Fibroblast of skin of right quadriceps (primary cell): ENCODE measurements at places on chromosomes 7 and 10.

DNA sequence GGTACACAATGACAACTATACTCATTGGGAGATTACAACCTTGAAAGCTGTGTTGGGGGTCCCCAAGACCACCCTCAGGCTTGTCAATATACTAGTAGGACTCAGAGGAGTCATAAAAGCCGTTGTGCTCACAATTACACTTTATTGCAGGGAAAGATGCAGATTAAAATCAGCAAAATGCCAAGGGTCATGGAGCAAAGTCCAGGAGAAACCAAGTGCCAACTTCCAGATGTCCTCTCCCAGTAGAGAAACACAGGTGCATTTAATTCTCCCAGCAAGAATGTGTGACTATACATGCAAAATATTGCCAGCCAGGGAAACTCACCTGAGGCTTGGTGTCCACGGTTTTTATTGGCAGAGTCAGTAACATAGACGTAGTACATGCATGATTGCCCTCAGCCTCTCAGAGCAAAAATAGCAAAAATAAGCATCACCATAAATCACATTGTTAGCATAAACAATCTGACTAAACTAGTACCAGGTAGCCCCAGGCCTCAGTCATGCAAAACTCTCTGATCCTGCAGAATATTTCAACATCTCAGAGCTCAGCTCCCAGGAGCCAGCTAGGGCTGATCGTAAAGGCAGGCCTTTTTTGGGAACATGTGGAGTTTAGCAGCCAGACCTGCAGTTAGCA lies 50.7 kb downstream of the VIM start:
- no peak for DNase-seq

GRCh38 chr10:22481687-22482539 lies 136.6 kb downstream of the SPAG6 start:
- peak; percentile 28 for DNase-seq

- no peak for DNase-seq
These were observed 93.8 kb upstream of the HDAC9 start for GRCh38 chr7:18401757-18402156.

- no peak for DNase-seq
These were observed 1.8 kb upstream of the TMEM184A start for GRCh38 chr7:1557771-1558170.

GRCh38 chr7:118747473-118747872 lies 523.0 kb downstream of the ANKRD7 start:
- DNase-seq: no peak

DNA sequence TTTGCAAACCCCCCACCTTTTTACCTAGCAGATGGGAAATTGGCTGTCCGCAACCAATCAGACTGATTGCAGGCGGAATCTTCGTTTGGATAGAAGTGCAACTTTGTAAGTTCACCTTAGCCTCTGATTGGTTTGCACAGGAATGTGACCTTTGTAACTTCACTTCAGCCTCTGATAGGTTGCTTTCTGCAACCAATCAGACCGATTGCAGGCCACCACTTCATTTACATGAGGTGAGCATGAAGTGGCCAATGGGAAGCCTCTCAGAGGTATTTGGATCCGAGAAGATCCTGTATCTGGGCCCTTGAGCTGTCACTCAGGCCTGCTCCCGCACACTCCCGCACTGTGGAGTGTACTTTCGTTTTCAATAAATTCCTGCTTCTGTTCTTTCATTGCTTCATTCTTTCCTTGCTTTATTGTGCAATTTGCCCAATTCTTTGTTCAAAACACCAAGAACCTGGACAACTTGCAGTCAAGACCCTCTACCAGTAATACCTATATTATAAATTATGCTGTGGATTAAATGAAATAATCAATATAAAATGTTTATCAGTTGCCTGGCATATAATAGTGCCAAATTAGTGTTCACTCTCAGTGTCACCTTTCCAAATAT lies 491.4 kb downstream of the PLXNA4 start:
- no peak for DNase-seq

GRCh38 chr10:47195274-47195885 lies 104.6 kb upstream of the GDF10 start:
- no peak for DNase-seq
